Parietal lobe (tissue), 2 donors: ENCODE measurements at places on chromosomes 7 and 10. TPM values are rescaled to one million over a fixed set of nuclear protein-coding genes. Genes with fewer than 3 reads are reported as not detected.

LAMB4 gene
- total RNA-seq = 1.6 TPM

ZNF775 gene
- total RNA-seq = 10.0 TPM

DTX2 gene
- 5.6 TPM for total RNA-seq

FAM25A gene
- total RNA-seq = not detected

SYT15 gene
- 0.31 TPM for total RNA-seq

NUB1 gene
- total RNA-seq = 60.1 TPM

NKX2-3 gene
- not detected for total RNA-seq

CCDC172 gene
- total RNA-seq = not detected

DDX56 gene
- total RNA-seq = 57.3 TPM

PTPRZ1 gene
- total RNA-seq = 523 TPM

SSC4D gene
- total RNA-seq = 0.63 TPM

RAMP3 gene
- 8.1 TPM for total RNA-seq

CPN1 gene
- total RNA-seq = not detected

IFIT3 gene
- total RNA-seq = 2.8 TPM
